ENCODE measurements at places on chromosomes 6 and 20.

GRCh38 chr6:11705483-11705882 lies 73.1 kb downstream of the ADTRP start:
- DNase-seq, result no peak

GRCh38 chr6:109466212-109466923 lies 10.8 kb upstream of the MICAL1 start:
- DNase-seq, result no peak

DNA sequence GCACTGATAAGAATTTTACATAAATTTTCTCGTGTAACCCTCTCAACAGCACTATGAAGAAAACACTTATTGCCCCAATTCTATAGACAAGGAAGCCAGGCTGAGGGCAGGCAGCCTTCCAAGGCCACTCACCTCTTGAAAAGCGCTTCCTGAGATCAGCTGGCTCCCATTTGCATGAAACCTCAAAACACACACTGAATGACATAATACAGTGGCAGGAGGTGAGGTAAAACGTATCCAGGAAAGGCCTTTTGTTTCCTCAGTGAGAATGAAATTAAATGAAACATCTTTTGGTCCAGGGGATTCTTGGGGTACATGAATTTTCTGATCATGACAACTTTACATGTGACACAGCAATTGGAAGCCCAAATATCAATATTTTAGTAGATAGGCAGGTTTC lies 112.5 kb downstream of the WDR27 start:
- DNase-seq, result no peak

DNA sequence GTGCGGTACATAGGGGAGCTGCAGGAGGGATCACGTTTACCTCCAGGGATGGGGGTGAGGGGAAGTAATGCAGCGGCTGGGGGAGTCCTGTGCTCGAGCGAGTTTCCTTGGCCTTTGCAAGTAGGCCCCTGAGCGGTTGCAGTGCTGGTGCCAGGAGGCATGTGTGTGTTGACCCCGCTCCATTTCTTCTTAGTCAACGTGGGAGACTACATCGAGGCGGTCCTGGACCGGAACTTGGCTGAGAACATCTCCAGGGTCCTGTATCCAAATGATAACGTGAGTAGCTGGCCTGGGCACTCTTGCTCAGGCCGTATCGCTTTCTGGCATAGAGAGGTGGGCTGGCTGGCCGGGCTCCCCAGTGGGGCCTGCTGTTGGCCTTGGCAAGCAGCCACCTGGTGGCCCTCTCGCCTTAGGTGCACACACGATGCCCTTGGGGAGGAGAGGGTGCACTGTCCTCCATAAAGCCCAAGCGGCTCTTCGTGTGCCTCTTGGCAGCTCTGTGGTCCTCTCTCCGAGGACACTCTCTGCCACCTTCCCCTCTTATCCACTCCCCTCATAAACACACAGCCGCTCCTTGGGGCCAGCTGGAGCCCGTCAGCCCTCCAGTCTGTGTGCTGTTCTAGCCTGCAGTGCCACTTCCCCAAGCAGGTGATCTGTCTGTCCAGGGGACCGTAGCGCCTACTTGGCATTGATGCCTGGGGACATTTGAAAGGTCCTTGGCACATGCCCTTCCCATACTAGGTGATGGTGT lies 29.3 kb downstream of the PYGB start:
- no peak for DNase-seq

GRCh38 chr6:35061102-35061615 lies 80.0 kb downstream of the TCP11 start:
- no peak for DNase-seq

- no peak for DNase-seq
These were observed 2.7 kb downstream of the DLL1 start for GRCh38 chr6:170288091-170288631.

- no peak for DNase-seq
These were observed 38.9 kb downstream of the STK35 start for GRCh38 chr20:2140561-2140960.

DNA sequence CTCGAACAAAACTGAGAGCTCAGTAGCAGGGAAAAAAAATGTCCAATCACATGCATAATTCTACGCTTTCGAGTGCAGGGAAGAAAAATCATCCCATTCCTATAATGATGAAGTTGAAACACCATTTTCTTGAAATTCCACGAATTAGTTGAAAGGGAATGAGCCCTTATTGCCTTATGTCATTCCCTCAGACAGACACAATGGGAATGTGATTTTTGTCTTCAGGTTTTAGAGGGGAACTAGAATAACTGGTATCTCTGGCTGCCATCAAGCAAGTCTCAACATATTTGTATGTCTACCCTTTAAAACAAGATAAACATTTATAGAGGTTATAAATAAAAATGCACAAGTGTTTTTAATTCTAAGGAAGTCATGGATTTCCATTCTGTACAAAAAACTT lies 87.9 kb downstream of the KIF13A start:
- no peak for DNase-seq

GRCh38 chr20:1711266-1711665 lies 53.7 kb upstream of the SIRPG start:
- no peak for DNase-seq

DNA sequence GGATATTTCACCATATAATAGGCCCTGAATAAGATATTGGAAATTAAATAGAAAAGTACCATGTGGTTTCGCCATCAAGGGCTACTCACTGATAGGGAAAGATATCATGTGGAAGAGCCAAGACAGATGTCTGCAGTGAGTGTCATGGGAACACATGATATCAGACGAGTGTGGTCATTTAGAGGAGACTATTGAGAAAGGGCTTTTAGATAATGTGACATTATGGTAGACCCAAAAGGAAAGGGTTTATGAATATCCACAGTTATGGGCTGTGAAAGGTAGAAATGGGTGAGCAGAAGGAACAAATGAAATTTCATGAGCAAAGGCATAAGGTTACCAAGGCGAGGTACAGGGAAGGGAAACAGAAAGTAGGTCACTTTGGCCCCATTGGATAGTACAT lies 182.3 kb upstream of the PRSS16 start:
- no peak for DNase-seq

DNA sequence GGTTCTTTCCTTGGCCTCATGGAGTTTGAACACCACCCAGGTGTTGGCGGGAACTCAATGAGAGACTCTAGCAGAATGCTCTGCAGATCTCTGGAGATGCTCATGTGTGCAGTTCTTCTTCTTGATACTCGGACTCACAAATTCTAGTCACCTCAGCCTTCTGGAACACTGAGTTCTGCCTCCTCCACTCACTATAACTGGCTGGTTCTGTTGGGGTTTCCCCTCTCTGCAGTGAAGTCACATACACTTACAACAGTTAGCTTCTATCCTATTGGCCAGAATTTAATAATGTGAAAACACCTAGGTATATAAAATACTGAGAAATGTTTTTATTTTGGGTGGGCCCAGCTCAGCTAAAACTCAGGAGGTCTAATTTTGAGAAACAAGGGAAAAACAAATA lies 109.6 kb upstream of the HIVEP1 start:
- DNase-seq, result no peak

GRCh38 chr6:119322034-119322433 lies 27.5 kb downstream of the MAN1A1 start:
- no peak for DNase-seq

DNA sequence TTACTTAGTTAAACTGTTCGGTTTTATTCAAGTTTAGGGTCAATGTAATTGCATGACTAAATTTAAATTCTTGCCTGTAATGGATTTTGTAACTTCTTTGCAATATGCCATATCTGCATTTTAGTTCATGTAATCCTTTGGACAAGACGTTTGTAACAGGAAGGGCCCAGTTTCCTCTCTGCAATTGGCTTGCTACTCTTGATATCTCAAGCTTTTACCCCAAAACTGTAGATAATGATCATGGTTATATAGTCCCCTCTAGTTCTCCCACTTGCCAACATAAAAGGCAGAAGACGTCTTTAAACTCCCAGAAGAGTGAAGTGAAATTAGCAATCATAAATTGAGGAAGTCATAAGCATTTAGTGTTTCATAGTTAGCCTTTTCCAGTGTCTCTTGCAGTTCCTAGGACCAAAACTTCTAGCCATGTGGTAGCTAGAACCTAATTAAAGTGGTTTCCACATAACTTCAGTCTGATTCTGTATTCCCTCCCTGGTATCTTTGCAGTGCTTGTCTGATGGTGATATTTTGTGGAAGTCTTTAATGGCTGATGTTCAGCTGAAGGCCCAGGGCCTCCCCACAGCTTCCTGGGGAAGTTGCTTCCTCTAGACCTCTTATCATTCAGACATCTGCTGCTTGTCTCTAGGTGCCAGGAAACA lies 117.8 kb upstream of the SUPT3H start:
- no peak for DNase-seq

GRCh38 chr6:12538881-12539357 lies 177.6 kb upstream of the PHACTR1 start:
- no peak for DNase-seq

- DNase-seq, result no peak
These were observed 105.0 kb upstream of the LAMP5 start for GRCh38 chr20:9409352-9409751.

DNA sequence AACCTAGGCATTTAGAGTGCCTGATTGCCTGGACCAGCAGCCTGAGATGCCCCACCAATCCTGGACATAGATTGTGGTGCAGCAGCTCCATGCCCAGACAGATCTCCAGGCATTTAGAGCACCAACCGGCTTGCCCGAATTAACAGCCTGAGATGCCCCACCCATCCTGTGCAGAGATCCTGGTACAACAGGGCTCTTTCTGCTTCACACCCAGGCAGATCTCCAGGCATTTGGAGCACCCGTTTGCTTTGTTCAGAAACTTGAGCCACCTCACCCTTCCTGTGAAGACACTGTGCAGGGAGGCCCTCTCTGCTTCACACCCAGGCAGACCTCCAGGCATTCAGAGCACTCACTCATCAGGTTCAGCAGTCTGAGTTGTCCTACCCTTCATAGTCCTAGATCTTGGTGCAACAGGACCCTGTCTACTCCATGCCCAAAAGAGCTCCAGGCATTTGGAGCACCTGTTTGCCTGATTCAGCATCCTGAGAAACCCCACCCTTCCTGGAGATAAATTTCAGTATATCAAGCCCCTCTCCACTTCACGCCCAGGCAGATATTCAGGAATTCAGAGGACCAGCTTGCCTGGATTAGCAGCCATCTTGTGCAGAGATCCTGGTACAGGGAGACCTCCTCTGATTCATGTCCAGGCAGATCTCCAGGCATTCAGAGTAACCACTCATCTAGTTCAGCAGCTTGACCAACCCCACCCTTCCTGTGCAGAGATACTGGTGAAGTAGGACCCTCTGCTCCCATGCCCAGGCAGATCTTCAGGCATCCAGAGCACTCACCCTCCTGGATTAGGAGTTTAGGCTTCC lies 189.2 kb upstream of the FERMT1 start:
- no peak for DNase-seq
